ENCODE measurements at places on chromosomes 1 and 21. TPM values are rescaled to one million over a fixed set of nuclear protein-coding genes. Genes with fewer than 3 reads are reported as not detected.

Gene SIPA1L2
- total RNA-seq = 5.3 TPM

Gene DAB1
- 0.87 TPM for total RNA-seq

Gene SLC1A7
- 0.12 TPM for total RNA-seq

Gene MYBPHL
- total RNA-seq = not detected

Gene LHX8
- not detected for total RNA-seq

Gene EXTL1
- total RNA-seq = 0.49 TPM

Gene PLPPR4
- 0.20 TPM for total RNA-seq

Gene CRYBG2
- not detected for total RNA-seq

Gene ZBED6
- 13.5 TPM for total RNA-seq

Gene CD1E
- total RNA-seq = not detected

Gene ZNF648
- not detected for total RNA-seq

Gene CDA
- total RNA-seq = not detected

Gene C1orf116
- not detected for total RNA-seq

Gene KCNJ15
- 0.44 TPM for total RNA-seq

Gene PFKFB2
- 3.4 TPM for total RNA-seq
